ENCODE measurements at places on chromosomes 4 and X.

DNA sequence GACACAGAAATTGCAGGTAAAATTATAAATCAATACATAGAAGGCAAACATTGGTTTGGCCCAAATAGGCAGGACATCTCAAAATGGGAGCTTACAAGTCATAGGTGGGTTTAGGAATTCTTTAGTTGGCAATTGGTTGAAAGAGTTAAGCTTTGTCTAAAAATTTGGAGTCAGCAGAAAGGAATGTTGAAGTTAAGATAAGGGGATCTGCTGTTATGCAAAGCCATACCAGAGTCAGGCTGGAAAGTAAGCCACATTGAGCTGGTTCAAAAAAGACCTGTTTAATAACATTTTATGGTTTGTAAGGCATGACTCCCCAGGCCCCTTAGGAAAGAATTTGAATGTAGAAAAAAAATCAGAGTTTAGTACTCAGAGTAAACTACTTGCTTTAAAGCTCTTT lies 92.6 kb downstream of the IL13RA2 start:
- DNase-seq: no peak

GRCh38 chr4:137360761-137361160 lies 171.5 kb downstream of the PCDH18 start:
- no peak for DNase-seq

DNA sequence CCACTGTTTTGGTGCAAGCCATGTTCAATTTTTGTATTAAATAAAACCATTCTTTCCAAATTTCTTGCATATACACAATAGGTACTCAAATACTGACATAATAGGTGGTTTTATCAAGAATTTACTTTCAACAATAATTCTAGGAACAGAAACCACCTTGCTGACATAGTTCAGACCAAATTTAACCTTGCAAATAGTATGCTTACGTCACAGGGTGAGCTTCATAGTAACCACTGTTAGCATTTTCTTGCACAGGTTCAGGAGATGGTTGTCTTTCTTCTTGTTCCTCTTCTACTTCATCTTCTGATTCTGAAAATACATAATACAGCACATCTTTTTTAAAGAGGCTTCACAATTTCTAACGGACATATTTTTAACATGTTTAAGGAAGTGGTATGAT lies 17.6 kb downstream of the G3BP2 start:
- peak; percentile 29 for DNase-seq

DNA sequence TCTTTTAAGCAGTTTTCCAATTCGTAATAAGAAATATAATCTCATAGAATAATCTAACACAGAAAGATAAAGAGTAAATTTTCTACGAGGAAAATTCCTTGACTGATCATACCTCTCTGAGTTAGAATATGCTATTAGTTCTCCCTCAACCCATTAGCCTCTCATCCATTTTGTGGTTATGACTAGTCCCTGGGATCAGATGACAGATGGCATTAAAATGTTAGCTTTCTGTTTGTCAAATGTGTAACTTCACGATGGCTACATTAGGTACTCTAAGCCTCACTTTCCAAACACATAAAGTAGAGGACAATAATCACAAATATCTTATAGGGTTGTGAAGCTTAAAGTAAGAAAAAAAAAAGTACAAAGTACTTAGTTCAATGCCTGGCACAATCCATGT lies 112.2 kb downstream of the ZAR1 start:
- DNase-seq: no peak

DNA sequence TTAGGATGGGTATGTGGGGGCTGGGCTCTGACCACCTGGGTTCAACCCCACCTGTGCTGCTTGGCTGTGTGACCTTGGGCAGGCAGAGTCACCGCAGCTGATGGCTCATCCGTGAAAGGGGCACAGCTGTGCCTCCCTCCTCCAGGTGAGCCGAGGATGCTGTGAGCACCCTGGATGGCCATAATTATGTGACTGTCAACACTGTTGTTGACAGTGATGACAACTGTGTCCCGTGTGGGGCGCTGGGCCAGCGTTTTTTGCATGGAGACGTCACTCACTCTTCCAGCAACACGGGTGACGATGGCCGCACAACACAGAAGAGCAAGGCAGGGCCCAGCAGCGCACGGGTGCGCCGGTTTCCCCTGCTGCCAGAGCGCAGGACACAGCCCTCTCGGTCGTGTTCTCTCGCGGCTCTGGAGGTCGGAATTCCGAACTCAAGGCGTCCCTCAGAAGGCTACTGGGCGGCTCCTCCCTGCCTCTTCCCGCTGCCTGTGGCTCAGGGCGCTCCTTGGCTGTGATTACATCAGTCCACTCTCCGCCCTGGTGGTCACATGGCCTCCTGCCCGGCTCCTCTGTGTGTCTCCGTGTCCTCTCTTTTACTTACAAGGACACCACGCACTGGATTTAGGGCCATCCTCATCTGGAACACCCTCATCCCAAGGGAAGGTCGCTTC lies 1.3 kb downstream of the SH3TC1 start:
- peak; percentile 63 for DNase-seq

DNA sequence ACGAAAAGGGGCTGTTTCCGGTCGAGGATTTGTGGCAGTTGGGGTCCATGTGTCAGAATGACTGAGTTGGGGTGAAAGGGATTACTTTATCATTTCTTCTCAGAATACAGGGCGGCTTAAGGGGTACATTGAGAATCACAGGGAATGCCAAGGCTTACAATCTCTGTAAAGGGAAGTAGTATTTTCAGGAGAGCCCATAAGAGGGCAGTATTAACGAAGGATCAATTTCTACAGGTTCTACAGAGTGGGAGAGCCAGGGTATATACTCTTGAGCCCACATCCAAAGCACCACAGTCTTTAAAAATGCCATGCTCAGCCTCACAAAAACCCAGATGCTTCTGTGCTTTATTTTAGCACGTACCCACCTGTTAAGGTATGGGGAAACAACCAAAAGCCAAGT lies 67.7 kb upstream of the ZXDA start:
- no peak for DNase-seq

- no peak for DNase-seq
These were observed 161.7 kb upstream of the NAP1L5 start for GRCh38 chr4:88859191-88859812.

- no peak for DNase-seq
These were observed 111.5 kb downstream of the TAB3 start for GRCh38 chrX:30777575-30777974.

DNA sequence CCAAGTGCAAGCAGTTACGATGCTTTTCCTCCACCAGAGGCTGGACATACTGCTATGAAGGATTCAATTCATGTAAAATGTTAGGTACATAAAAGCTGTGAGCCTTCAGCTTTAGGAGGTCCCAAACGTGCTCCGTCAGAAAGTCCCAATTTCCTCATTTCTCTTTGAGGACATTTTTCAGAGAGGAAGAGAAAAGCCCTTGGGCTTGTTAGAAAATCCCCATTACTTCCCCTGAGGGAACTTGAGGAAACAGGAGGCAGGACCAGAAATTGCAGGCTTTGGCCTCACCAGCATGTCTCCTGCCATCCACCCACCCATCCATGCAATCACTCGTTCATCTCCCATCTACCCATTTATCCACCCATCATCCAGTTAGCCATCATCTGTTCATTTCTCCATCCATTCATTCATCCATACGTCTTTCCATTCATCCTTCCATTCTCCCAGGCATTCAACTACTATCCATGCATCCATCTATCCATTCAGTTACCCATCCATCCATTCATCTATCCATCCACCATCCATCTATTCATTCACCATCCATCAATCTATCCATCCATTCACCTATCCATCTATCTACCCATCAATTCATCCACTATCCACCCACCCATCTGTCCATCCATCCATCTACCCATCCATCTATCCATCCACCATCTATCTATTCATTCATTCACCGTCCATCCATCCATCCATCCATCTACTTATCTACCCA lies 223.5 kb downstream of the AFAP1 start:
- DNase-seq: no peak

- peak; percentile 5 for DNase-seq
These were observed 4.1 kb downstream of the ARMCX2 start for GRCh38 chrX:101655534-101655933.

DNA sequence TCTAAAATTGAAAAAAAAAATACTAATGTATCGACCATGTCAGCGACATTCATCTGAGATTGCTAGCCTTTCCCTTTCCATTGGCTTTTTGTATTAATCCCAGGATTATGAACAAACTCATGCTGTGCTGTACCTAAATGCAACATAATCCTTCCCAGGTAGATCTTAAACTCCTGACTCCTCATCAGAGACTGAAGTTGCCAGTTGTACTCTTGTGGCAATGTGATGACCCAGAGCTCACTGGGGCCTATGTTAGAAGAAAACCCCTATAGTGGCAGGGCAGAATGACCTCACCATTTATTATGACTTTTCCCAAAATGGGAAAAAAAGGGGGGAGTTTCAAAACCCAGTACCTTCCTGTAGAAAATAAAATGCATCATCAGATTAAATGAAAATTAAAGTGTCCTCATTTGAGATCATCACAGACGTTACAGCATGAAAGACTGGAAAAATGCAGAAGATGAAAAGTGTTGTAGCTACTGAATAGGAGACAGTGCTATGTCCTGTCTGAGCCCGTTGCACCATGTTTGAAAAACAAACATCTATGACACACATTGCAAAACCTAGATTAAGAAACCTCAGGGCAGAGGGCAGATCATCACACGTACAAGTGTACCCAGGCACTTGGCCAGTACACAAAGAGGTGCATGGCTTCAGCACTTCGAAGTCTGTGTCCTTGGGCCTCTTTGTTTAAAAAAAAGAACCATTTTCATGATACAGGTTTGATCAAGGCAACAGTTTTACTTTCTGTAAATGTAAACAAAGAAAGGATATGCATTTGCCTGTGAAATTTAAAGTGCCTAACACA lies 6.8 kb upstream of the ACSL4 start:
- peak; percentile 17 for DNase-seq

GRCh38 chrX:104697294-104697693 lies 131.3 kb downstream of the IL1RAPL2 start:
- no peak for DNase-seq

DNA sequence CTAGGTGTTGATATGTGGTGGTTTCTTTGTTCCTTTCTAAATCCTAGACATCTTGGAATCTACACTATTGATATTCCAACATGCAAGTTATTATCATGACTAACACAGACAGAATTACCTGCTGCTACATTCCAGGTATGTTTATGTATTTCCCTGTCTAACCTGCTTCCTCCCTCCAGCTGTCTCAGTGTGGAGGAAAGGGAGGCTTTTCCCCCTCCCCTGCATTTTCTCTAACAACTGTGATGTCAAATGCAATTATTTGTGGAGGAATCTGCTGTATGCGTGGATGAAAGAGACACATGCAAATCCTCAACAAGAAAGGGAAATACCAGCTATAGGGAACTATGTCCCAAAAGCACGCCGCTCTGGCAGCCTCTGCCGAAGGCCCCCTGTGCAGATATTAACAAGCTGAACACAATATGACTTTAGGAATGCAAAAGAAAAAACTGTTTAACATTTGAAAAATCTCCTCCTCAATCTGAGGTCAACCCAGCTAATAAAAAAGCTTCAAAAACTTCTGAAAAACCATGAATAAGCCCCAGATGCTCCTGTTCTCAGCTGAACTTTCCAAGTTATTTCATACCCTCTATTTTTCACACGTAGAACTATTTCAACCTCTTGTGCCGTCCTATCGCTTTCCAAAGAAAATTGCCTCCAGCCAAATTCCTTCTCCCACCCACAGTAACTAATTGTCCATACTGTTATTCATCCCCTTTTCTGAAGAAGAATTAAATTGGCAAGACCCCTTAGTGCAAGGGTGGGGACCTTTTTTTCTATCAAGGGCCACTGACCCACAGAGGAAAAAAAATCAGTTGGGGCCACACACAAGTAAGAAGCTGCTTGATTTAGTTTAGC lies 225.1 kb upstream of the GPC4 start:
- DNase-seq: no peak

DNA sequence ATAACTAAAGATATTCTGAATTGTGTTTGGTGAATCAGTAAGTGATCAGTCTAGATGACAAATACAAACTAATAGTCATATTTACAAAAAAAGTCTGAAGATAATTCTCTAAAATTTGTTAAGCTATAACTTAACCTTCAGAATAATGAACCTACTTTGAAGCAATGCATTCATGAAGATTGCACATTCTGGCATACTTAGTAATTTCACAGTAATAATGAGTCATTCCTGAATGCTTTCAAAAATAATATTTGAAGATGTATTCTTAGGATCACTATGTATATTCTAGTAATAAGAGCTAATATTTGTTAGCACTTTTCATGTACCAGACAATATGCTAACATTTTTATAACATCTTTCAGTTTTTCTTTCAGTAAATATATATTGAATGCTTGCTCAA lies 756.7 kb upstream of the SLIT2 start:
- DNase-seq: no peak

DNA sequence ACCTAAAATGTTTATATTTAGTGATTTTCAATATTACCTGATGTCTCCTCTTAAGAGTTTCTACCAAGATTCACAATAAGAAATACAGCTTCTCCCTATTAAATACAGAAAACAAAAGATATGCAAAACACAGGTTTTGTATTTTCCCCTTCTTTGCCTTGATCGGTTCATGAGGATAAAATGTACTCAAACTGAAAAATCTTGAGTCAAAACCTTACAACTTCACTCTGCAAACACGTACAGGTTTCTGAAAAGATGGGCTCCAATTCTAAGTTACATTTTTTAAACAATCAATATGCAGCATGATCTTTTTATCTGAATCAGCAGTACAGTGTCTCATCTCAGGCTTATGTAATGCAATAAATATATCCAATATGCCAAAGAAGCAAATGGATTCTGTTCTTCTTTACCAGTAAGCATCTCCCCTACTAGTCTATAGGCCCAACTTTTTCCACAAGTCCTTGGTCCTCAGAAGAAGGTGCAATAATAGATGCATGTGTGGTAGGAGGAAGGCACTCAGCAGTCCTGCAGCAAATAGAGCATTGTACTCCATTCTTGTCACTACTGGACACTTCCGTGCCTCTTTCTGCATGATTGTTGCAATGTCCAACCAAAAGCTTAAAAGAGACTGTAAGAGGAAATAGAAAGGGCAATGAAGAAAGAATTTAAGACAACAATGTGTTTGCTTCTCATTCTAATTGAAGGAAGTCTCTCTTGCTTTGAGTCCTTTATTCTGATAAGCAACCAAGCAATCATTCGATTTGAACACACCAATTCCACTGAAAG lies 3.2 kb downstream of the MAPK10 start:
- no peak for DNase-seq

GRCh38 chr4:15118292-15118691 lies 116.0 kb downstream of the CPEB2 start:
- DNase-seq: no peak

DNA sequence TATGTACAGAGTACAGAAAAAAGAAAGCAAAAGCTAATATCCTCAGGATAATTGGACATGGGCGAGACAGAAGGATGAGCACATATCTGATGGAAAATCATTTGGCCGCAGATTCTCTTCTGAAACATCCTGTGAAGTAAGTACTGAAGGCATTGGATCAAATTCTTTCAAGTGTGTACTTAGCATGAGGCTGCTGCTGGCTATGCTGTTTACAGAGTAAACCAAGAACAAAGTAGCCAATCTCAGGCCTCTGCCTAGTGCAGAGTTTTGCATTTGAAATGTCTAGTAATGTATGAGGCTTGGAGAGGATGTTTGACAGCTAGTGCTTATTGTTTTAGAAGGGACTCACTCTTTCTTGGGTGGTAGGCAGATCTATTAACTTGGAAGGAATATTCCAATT lies 128.5 kb downstream of the MAGEC2 start:
- no peak for DNase-seq

All from CD4-positive, alpha-beta T cell treated with Interleukin-4 for 1 hour (primary cell).